ENCODE measurements at places on chromosomes 11 and 22. TPM values are rescaled to one million over a fixed set of nuclear protein-coding genes. Genes with fewer than 3 reads are reported as not detected.

RFPL1 gene
- not detected for polyA plus RNA-seq

GPR83 gene
- polyA plus RNA-seq: 0.20 TPM

MFRP gene
- not detected for polyA plus RNA-seq

SEC14L3 gene
- polyA plus RNA-seq: not detected

OR52N4 gene
- 0.75 TPM for polyA plus RNA-seq

GAL3ST1 gene
- not detected for polyA plus RNA-seq

ADORA2A gene
- polyA plus RNA-seq: 26.6 TPM

C22orf42 gene
- polyA plus RNA-seq: not detected

ATF4 gene
- polyA plus RNA-seq: 186 TPM

GDPD4 gene
- polyA plus RNA-seq: not detected

TUB gene
- not detected for polyA plus RNA-seq
